ENCODE measurements at places on chromosomes 11 and 22. TPM values are rescaled to one million over a fixed set of nuclear protein-coding genes. Genes with fewer than 3 reads are reported as not detected.

DNA sequence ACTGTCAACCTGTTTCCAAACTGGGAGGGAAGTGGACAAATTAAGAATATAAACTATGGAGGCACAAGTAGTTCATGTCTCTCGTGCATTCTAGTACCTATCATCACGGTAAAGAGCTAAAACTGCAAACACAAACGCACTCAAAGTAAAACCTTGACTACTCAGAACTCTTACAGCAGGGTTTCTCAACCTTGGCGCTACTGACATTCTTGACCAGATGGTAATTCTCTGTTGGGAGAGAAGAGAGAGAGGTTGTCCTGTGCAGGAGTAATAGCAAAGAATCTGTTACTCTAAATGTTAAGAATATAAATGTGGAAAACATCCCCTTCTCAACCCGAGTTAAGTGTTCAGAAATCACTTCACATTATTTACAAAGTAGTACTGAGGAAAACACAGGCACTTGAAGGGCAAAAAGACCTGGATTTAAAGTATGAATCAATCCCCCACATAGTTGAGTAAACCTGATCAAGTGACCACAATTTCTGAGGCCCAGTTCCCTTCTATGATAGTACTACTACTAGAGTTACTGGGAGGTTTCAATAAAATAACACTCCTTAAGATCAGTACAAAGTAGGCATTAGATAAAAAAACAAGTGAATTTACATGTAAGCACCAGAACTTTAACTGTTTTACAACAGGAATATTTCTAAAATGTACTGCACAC is 73.1 kb upstream of the ARHGAP32 start:
- DNase-seq = no peak

Gene DEFB131B
- not detected for total RNA-seq

- DNase-seq = no peak
Measured at GRCh38 chr11:71165771-71166170, 86.6 kb downstream of the SHANK2 start.

DNA sequence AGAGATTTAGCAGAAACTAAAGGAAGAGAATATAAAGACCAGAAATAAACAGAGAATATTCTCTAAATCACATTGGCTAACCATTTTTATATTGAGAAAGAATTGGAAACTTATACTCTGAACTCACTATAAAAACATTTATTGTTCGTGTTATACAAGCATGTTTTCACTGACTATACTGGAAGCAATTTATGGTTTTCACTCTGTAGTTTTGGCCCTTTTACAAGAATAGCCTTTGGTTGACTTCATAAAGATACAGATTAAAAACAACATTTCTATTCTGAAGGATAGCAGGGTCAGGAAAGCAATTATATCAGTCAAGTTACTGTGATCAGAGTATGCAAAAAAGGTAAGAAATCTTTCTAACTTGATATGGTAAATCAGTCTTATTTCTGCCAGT is 965.7 kb upstream of the FAT3 start:
- no peak for DNase-seq

DNA sequence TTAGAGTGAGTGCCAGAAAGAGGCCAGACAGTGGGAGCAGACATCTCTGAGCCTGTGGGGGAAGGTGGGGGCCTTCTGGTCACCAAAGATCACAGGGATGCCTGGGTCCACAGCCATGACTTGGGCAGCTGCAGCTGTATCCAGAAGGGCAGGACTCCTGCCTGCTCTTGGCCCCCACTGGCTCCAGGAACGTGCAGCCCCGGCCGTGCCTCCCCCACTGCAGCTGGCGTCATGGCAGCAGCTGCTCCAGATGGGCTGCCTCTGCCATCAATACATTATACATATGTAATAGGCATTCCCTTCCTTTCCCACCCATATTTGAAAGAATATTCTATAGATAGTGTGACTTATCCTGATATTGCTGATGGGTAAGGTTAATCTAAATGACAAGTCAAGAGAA is 195.5 kb upstream of the SNX19 start:
- no peak for DNase-seq

Gene SLC5A1
- not detected for total RNA-seq

Gene SEC14L6
- total RNA-seq = not detected

Gene MN1
- 1.8 TPM for total RNA-seq

GRCh38 chr22:46596032-46596441 is 24.1 kb upstream of the GRAMD4 start:
- DNase-seq = peak; percentile 72

- DNase-seq = no peak
Measured at GRCh38 chr22:19480789-19481188, 1.1 kb downstream of the CDC45 start.

GRCh38 chr11:116162886-116163230 is 609.9 kb downstream of the BUD13 start:
- no peak for DNase-seq

- DNase-seq = no peak
Measured at GRCh38 chr22:29702000-29702930, 17.5 kb upstream of the CABP7 start.

DNA sequence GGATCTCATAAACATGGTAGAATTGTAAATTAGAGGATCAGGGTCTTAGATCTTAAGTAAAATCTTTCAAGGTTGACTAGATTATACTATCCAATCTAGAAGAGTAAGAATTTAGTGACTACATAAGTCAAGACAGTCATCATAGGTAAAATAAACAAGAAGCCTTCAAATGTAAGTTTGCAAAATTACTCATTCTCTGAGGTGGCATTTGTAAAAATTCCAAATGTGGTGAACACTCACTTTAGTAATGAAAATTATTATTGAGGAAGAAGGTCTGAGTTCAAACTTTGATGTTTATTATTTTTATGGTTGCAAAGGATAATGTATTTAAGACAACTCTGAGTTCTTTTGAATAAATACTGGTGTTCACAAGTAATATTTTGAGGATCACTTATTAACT is 4.6 kb downstream of the HYLS1 start:
- no peak for DNase-seq

DNA sequence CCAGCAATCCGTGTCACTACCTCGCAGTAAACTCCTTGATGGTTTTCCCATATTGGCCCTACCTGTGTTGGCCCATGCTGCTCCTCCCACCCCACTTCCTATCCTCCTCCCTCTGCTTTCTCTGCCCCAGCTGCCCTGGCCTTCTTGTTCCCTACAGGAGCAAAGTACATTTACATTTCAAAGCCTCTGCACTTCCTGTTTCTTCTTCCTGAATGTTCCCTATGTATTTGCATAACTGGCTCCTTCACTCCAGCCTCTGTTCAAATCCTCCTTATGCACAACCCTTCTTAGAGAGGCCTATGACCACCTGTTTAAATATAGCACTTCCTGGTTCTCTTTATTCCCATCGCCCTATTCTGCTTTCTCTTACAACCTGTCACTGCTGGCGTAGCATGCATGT is 62.2 kb downstream of the PARVA start:
- no peak for DNase-seq

- DNase-seq = no peak
Measured at GRCh38 chr11:66012371-66012945, 650 bp downstream of the CST6 start.

GRCh38 chr11:84626256-84626655 is 1000.9 kb downstream of the DLG2 start:
- no peak for DNase-seq

GRCh38 chr11:2796091-2796490 is 89.5 kb downstream of the CDKN1C start:
- DNase-seq = no peak

Gene GLB1L2
- total RNA-seq = not detected

Gene TENM4
- total RNA-seq = 0.21 TPM

DNA sequence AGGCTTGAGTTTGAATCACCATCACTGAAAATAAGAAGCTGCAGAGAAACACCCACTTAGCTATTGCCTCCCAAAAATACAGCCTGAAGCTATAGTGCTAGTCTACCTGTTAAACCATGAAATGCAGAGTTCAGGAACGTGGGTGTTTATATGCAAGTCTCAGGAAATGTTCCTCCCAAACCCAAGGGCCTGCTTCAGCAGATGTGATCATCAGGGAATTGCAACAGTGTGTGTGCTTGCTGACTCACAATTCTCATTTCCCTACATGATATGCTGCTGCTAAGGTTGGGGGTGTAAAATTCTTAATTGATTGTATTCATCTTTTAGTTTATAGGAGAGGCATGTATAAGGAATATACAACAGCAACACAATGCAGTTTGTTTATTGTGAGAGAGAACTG is 49.6 kb downstream of the NUP98 start:
- DNase-seq = peak; percentile 13

- no peak for DNase-seq
Measured at GRCh38 chr11:130911306-130911705, 5.0 kb downstream of the SNX19 start.

DNA sequence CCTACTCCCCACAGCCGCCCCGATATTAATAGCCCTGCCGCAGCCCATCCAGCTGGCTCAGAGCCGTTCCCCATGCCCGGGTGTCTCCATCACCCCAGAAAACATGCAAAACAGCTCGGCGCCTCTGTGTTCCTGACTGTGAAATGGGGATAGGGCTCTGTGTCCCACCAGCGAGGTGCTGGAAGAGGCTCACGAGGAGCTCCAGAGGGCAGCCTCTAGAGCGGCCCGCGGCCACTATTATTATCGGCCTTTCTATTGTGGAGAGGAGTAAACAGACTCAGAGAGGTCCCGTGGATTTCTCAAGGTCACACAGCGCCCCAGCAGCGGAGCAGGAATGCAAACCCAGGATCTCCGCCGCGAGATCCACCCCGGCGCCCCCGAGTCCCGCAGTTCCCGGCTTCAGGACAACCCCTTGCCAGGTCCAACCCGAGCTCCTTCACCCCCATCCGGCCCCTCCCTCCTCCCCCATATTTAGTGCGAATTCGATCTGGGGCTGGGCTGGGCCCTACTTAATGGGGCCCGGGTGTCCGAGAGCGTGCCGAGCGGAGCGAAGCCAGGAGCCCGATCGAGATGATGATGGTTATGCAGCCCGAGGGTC is at the start of gene ACTN3:
ACTN3 (plus strand) TSS at position 536 of the 598 bp plus-strand sequence; CDS start at position 571, 35 bp downstream.
- DNase-seq = peak; percentile 53

- no peak for DNase-seq
Measured at GRCh38 chr11:79198898-79199250, 242.0 kb downstream of the TENM4 start.

Gene GGT1
- total RNA-seq = 2.4 TPM

Gene ANO5
- total RNA-seq = not detected

Gene OR52I1
- total RNA-seq = not detected

DNA sequence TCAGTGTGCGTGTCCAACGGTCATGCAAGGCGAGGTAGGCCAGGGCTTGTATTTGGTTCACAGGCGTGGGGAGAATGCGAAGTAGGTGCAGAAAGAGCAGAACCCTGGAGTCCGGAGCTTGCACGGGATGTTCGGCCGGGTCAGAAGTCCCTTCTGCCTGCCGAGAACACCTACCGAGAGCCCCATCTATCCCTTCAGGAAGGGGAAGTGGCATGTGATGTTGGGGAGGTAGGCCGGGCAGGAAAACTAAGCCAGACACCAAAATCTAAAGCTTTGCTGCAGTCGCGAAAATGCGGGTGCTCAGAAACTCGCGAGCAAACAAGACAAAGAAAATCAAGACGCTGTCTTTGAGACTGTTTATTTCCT is 435 bp upstream of the TAF6L start:
- no peak for DNase-seq

GRCh38 chr22:19519041-19519926 is 4.9 kb downstream of the CLDN5 start:
- peak; percentile 68 for DNase-seq

GRCh38 chr11:108223348-108224149 is 682 bp downstream of the ATM start:
- no peak for DNase-seq

Gene NLRP14
- total RNA-seq = not detected

DNA sequence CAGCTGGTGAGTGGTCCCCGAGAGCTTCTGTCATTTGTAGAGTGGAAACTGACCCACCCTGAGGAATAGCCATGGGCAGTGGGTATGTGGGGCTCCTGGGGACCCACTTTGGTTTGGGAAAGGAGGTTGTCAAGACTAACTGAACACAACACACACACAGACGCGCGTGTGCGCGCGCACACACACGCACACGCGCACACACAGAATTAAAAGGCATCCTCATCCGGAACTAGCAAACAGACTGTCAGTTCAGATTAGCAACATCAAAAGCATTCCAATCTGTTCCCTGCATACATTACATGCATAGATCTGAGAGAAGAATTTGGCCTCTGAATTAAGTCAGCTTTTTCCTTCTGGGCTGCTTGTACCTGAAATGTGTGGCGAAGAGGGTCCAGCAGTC is 284.7 kb downstream of the ST3GAL4 start:
- no peak for DNase-seq

DNA sequence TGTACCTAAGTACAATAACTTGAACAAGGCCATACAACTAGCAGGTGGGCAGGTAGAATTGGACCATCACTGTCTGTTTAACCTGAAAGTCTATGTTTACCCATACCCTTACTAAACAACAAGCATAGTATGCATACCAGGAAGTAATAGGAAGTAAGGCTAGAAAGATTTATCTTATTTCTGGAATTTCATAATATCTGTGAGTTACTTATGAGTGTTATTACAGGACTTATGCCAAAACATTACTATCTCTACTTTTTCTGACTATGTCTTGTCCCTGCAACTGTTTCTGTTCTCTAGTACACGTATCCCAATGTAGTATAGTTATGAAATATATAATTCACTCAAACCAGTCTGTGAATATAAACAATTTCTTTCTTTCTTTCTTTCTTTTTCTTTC is 1400.8 kb upstream of the TENM4 start:
- DNase-seq = no peak

Gene OR8D1
- total RNA-seq = not detected

- DNase-seq = peak; percentile 89
Measured at GRCh38 chr11:65479184-65480145, 19.4 kb upstream of the MALAT1 start.

DNA sequence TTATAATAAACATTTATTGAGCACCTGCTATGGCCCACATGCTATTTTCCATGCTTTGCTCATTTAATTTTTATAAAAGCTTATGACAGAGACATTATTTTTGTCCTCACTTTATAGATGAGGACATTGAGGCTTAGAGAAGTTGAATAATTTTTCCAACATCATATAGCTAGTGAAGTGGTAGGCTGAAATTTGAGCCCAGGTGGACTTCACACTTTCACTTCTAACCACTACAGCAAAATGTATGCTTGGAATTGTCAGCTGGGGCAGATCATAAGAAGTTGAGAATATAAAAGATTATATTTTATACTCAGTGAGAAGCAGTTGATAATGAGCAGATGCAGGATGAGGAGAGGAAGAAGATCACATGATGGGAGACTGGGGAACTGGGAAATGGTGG is 146.1 kb downstream of the LDLRAD3 start:
- DNase-seq = no peak

- DNase-seq = no peak
Measured at GRCh38 chr11:88295028-88295427, 42.5 kb downstream of the CTSC start.

DNA sequence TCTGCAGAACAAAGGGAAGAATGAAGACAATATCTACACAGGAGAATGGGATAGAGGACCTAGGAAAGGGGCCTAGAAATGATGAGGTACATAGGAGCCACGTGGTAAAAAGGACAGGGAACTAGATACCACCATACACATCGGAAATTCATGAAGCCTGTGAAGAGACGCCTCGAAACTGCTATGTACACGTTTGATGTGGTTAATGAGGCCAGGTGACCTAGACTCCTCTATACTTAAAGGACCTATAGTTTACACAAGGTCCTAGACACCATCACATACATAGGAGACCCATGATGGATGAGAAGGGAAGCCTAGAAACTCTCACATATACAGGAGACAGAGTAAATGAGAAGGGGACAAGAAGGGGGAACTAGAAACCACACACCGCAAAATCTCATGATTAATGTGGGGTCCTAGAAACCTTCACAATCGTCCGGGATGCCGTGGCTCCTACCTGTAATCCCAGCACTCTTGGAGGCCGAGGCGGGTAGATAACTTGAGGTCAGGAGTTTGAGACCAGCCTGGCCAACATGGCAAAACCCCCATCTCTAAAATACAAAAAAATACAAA is 23.8 kb downstream of the RHBDD3 start:
- DNase-seq = no peak
